ENCODE measurements at places on chromosomes 5 and 9. TPM values are rescaled to one million over a fixed set of nuclear protein-coding genes. Genes with fewer than 3 reads are reported as not detected.

The OGN gene
- not detected for total RNA-seq

The EEIG1 gene
- 21.4 TPM for total RNA-seq

DNA sequence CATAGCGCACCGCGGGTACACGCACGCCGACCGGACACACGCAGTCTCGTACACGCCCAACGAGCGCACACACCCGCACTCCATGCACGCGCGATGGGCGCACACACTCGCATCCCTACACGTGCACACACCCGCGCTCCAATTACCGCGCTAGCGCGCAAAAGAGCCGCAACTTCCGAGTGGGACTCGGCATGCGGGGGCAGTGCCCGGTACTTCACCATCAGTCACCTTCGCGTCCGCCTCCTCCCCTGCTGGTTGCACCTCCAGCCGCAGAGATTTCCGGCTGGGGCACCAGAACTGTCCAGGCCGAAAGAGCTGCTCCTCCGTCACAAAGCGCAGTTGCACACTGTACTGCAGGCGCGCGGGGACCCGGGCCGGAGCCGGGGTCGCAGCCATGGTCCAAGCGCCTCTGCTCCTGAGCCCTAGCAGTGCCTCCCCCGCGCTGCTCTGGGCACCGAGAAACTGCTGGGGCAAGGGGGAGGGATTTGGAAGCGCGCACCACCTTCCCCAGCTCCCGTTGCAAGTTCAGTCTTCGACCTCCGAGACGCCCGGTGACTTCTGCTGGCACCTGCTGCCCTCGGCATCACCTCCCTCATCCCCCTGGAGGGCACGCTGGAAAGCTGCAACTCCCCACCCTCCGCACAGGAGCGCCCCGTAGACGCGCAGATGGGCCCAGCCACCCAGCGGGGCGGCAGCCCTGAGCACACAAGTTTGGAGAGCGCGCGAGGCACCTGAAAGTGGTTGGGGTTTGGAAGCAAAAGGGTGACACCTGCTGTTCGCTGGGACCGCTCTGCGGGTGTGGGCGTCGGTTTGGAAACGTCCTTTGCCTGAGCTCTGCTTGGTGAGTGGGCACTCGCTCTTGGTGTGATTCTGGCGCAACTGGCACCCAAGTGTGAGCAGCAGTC is 337.4 kb upstream of the PUM3 start:
- DNase-seq, result no peak

GRCh38 chr9:131585375-131585774 is 40.1 kb downstream of the PRRT1B start:
- no peak for DNase-seq

GRCh38 chr9:78559449-78559885 is 262.5 kb downstream of the PSAT1 start:
- DNase-seq, result peak; percentile 90

- DNase-seq, result peak; percentile 57
These were observed 34.8 kb downstream of the LSM11 start for GRCh38 chr5:157778121-157778805.
